ENCODE measurements at places on chromosomes 16 and 17. TPM values are rescaled to one million over a fixed set of nuclear protein-coding genes. Genes with fewer than 3 reads are reported as not detected.

The CACNG3 gene
- polyA plus RNA-seq, result 0.32 TPM

The MEOX1 gene
- 6.1 TPM for polyA plus RNA-seq

The TADA2A gene
- 33.5 TPM for polyA plus RNA-seq

The GFAP gene
- polyA plus RNA-seq, result 0.91 TPM

The MED1 gene
- 32.8 TPM for polyA plus RNA-seq

The EPX gene
- polyA plus RNA-seq, result not detected

The TM4SF5 gene
- polyA plus RNA-seq, result not detected

The WFDC1 gene
- 16.4 TPM for polyA plus RNA-seq

The TP53TG3C gene
- 4.3 TPM for polyA plus RNA-seq

The TNRC6C gene
- polyA plus RNA-seq, result 26.2 TPM

The CCDC154 gene
- 14.8 TPM for polyA plus RNA-seq

The CCL1 gene
- not detected for polyA plus RNA-seq

The SCNN1B gene
- 1.1 TPM for polyA plus RNA-seq

The BTBD17 gene
- not detected for polyA plus RNA-seq

The C1QL1 gene
- polyA plus RNA-seq, result 1.7 TPM

The OTOP3 gene
- polyA plus RNA-seq, result not detected

The TMED6 gene
- polyA plus RNA-seq, result 1.6 TPM

The SEPTIN1 gene
- polyA plus RNA-seq, result 3.9 TPM

The COG7 gene
- polyA plus RNA-seq, result 21.5 TPM

The CASKIN2 gene
- polyA plus RNA-seq, result 16.9 TPM

The CES1 gene
- polyA plus RNA-seq, result 18.3 TPM

The HIC1 gene
- polyA plus RNA-seq, result 8.7 TPM

The KRT15 gene
- 21.7 TPM for polyA plus RNA-seq

The G6PC1 gene
- polyA plus RNA-seq, result 0.26 TPM

The ASPSCR1 gene
- polyA plus RNA-seq, result 40.5 TPM

The TP53TG3 gene
- 13.5 TPM for polyA plus RNA-seq

The KRTAP3-1 gene
- not detected for polyA plus RNA-seq
